ENCODE measurements at places on chromosomes 4 and X.
A peak's percentile ranks its signal among the peaks of the same experiment; 100 is the strongest.

DNA sequence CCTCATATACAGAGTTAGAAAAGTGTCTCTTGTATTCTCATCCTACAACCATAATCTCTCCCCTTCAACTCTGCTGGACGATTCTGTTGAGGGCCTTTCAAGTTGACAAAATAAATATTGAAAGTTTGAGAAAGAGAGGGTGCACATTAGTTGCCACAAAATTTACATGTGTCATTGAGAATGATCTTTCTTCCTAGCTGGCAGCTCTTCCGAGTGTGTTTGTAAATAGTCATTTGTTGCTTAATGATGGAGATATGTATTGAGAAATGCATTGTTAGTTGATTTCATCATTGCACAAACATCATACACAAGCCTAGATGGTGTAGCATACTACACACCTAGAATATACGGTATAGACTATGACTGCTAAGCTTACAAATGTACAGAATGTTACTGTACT is 632.8 kb upstream of the AMOT start:
- no peak for DNase-seq

- no peak for DNase-seq
Observed at GRCh38 chr4:1015179-1015578, 3.8 kb downstream of the FGFRL1 start.

DNA sequence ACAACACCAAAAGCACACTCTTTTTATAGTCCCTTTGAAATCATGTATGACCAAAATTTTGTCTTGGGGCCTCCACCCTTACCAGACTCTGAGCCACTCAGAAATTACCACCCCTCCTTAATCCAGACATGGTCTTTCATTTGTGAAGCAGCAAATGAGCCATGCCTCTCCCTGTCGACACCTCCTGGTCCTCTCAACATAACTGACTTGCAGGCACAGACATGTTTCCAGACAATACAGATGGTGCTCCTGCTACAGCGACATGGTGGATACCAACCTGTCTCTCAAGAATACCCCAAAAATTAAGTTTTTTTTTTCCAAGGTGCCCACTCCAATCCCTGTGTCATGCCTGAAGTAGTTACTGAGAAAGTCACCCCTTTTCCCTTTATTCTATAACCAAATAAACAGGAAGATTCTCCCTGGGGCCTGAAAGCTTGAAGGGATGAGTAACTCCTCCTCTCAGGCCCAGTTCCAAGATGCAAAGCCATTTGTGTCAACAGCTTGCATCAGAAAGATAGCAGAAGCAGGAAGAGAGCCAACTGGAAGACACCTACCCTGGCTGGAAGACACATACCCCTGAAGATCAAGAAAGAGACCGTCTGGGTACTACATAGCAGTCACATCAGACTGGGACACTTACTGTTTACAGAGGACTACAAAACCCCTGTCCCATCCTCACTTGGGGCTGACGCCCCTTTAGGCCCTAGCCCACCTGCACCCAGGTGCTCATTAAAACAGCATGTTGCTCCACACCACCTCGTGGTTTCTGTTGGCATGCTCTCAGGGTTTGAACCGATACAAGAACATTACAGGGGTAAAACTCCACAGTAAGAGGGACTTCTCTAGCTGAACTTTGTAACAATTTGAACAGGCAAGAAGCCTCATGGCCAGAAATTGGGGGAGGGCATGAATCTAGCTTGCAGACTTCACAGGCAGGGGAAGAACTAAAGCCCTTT is 5.5 kb upstream of the UGT2B17 start:
- no peak for DNase-seq

DNA sequence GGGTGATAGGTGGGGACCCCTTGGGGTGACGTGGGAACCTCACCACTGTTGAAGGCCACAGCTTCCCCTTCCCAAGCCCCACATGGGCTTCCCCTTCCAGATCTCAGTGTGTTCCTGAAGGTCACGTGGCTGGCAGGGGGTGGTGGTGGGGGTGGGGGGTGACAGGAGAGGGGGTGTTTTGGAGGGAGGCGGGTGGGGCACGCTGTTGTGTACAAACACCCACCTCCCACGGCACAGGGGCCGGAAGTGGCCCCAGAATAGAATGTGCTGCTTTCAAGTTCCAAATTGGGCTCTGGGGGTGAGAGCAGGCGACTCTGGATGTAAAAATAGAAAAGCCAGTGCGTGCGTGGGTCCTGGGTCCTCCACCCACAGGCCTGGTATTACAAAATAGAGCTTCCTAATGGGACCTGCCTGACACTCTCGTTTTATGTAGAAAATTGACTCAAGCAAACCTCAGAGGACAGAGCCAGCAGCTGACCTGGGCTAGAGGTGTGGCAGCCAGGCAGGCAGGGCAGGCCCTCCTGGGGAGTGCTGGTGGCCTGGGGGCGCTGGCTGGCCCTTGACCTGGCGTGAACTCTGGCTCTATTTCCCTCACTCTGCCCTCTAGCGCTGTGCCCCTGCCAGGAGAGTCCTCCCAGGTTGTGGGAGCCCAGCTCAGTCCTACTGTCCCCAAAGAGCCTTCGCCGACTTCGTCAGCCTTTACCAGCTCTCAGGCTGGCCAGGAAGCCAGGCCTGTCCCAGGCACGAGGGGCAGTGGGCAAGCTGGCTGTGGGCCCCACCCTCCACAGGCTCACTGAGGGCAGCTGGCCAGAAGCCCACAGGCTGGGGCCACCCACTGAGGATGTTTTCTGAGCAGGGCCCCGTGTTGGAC is 5.4 kb upstream of the SH3BP2 start:
- no peak for DNase-seq

DNA sequence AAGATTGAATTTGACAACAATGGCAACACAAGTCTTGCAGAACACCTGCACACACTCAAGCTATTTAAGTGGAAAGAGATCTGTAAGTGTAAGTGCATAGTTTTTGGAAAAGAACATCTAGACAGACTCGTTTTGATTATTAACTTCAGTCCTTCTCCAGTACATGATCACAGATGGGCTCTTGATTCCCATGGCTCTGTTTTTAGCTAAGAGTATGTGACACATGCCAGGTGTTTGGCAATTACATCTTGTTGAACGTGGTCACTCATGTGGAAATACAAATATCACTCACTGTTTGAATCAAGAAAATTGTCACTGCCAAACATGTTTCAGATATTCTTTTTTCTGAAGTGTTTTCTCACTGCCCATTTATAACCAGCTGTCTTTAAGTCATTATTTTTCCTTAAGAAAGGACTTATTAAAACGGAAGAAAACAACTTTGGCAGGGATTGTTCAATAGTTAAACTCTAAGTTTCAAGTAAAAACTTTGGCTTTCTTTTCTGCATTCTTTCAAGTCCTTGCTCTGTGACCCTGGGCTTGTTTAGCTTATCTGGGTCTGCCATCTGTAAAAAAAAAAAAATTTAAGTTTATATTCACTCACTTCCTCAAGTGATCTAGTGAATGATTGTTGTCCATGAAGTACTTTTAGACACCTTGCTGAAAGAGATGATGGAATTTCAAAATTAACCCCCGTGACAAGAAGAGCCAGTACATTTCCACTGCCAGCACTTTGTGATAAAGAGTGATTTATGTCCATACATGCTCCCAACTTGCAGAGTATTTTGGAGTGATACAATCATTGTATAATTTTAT is 125.4 kb downstream of the ATXN3L start:
- DNase-seq = no peak

- DNase-seq = no peak
Observed at GRCh38 chr4:63937961-63938360, 471.3 kb downstream of the TECRL start.

- DNase-seq = peak; percentile 7
Observed at GRCh38 chr4:142846729-142847596, 862 bp upstream of the INPP4B start.

GRCh38 chrX:94721386-94721785 is 1047.4 kb downstream of the FAM133A start:
- DNase-seq = no peak

DNA sequence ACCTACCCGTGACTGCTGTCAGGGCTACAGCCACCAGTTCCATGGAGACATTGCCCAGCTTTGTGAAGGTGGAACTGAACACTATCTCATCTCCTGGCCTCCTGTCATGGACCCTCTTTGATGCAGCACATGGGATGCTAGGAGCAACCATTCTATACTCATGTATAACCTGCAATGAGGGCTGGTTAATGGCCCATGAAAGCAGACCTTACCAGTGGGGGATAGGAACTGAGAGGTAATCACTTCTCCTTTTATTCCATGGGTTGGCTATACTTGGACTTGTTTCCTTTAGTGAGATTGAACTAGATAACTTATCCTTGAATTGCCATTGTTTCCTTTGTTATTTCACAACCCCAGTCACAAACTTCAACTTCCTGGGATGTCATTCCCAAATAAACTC is 310.6 kb downstream of the BMPR1B start:
- DNase-seq = no peak

GRCh38 chr4:183636503-183636902 is 22.5 kb downstream of the RWDD4 start:
- peak; percentile 22 for DNase-seq

DNA sequence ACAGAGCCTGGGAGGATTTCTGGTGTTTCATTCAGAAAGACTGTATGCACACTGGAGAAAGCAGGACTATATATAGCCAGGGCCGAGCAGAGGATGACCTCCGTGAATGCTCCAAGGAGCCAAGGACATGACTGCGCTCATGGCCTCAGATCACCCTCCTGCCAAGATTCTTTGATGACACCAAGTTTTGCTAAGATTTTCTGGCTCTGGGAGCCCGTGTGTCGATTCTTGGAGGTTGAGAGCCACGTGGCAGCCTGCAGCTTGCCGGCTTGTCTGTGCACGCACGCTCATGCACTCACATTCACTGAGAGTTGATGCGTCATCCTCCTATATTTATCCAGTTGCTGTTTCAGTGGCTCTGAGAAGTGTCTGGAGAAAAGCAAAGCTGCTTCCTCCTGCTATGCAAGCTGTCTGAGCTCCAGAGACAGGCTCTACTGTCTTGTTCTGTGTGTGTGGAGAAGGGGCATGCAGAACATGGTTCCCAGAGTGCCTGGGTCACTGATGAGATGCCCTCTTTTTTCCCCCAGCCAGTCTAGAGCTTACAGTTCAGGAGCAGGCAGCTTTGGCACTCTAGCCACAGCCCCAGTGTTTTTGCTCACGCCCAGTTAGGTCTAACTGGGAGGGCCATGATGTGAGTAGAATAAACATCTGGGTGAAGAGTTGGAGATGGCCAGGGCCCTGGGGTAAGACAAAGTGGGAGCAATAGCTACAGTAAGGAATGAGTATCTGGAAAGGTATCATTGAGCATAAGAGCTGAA is 64.9 kb upstream of the SCOC start:
- DNase-seq = no peak

DNA sequence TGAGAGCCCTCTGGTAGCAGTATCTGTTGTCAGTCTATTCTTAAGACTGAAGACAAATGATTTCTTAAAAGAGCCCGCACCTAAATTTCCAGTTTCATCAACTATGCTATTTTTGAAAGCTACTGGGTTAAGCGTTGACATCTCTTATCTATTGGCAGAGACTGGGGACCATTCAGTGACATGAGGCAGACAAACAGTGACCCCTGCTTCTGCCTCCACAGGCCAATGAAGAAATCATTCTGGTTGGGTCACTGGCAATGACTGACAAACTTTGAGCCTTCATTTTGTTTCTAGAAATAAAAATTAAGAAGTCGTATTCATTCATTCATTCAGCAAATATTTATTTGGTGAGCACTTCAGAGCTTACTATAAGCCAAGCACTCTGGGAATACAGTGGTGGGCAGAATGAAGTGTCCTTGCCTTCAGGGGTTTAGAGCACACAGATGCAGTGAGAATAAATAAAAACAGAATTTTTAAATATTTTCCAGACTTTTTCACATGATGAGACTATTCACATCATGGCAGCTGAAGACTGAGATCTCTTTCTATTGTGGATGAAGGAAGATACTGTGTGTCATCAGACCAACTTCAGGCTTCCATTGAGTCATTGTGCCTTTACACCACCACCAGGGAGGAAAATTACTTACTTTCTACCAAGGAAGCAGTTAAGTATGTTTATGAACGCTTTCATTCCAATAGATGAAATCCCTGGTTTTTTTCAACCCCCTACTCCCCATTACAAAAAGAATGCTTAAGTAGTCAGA is 36.0 kb downstream of the SORBS2 start:
- DNase-seq = no peak

- no peak for DNase-seq
Observed at GRCh38 chrX:47501226-47502074, 18.4 kb upstream of the ZNF41 start.

DNA sequence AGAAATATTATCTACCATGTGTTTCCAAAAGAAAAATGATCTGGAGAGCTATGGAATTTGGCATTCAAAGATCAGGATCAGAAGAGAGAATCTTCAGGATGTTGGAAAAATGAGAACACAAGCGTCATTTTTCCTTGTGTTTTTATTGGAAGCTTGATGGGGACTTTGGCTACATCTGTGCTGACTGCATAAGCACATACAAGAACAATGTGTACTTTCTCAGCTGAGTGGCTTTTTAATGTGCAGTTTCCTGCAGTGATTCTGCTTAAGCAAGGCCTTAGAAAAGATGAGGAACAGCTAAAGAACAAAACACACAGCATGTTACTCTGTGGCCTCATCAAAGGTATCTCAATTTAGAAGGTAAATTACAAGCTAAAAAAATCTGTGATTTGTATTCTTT is 1039.9 kb downstream of the GLUD2 start:
- no peak for DNase-seq

DNA sequence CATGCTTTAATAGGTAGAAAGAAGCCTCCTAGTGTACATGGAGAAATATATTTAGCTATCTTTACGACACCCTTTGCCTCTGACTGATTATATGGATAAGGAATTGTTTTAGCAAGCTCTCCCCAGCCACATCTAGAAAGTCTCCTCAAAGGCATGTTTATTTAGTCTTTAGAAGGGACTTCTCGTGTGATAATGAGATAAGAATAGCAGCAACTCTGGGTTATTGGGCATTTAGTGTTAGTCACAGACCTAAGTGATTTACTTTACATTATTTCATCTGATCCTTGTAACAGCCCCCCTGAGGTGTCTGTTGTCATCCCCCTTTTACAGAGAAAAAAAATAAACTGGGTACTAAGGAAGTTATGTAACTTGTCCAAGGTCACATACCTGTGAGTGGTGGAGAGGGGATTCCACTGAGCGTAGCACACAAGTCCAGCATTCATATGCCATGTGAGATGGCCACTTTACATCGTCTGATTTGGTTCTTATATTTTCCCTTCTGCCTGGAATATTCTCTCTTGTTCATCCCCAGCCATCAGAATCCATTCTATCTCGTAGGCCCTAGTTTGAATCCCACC is 77.7 kb downstream of the TSPAN7 start:
- DNase-seq = no peak

DNA sequence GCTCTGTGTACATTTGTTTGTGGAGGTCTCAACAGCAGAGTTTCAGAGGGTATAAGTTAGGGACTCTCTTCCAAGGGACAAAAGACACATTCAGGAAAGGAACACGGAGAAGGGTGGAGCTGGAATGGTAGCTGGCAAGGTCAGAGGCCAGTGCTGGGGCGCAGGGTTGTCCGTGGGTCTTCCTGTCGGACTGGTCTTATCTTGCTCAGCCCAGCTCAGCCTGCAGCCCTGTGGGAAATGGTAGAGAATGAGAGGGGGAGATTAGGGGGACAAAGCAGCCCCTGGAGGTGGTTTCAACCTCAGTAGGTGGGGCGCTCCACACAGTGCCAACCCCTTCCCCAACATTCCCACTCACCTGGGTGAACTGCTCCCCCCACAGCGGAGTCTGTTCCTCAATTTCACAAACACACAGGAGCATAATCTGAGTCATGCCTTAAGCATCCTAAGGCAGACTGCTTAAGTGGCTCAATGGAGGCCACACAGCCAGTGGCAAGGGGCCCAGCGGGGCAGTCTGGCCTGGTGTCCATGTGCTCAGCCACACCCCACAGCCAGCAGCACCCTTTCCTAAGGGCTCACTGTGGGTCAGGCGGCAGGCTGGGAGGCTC is 6.9 kb upstream of the HDAC6 start:
- DNase-seq = no peak
